ENCODE measurements at places on chromosomes 5 and 9.

DNA sequence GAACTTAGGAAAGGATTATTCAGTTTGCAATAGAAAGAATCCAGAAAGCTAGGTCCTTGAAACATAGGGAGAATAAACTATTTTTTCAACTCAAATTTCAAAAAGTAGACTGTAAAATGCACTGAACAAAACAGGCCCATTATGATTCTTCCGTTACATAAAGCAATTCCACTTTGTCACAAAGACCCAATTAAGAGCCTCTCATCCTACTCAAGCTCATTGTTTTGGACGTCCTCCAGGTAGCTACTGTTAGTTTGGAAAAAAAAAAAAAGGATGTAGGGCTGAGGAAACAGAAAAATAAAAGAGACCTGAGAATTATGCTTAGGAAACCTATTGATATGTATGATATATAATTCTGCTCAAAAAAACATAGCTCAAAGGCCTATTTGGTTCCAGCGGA is 74.0 kb downstream of the DIRAS2 start:
- DNase-seq, result no peak

- DNase-seq, result no peak
Observed at GRCh38 chr5:78927657-78928282, 57.3 kb downstream of the ARSB start.

DNA sequence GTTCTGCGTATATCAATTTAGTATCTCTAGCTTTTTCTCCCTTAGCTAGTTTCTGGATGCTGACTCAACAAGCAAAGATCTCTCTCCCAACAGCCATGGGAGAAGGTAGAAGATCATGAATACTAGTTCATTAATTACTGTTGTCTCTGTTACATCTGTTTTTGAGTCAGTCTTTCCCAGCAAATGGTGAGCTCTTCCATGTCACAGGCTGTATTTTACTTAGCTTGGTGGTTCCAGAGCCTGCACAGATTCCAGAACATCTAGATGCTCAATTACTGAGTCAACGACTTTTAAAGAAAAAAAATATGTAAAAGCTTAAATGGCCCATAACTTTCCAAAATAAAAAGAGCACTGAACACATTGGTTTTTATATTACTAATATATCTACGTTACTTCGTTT is 307.2 kb downstream of the NSG2 start:
- DNase-seq, result no peak

DNA sequence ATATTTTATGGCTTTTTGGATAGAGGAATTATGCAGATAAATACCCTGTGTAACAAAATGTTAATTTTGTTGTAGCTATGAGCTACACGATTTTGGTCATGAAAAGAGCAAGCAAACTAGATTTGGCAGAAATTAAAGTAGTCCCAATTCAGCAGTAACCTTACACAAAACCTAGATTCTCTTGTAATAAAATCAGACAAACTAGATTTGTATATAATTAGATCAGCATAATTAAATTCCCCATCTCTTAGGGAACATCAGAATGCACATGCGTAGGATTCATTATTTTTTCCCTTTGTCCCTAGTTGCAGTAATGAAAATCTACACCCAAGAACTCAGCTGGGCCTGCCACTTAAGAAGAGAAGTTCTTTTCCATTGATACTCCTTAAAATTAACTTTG is 1879.2 kb upstream of the CDH9 start:
- DNase-seq, result no peak

- DNase-seq, result no peak
Observed at GRCh38 chr5:154677921-154678320, 77.3 kb upstream of the LARP1 start.

- DNase-seq, result no peak
Observed at GRCh38 chr5:30103052-30103451, 1090.4 kb upstream of the CDH6 start.

DNA sequence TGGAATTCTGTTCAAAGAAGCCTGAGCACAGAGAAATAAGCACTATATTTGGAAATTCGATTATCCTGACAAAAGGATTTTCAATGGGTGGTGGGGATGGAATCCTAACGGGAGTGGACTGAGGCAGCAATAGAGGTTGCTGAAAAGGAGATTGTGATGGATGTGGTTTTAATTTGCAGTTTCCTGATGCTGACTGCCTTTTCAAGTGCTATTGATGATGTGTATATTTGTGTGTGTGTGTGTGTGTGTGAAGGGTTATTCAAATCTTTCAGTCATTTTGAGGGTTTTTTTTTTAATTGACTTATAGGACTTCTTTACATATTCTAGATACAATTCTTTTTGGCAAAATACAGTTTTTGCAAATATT is 614.5 kb downstream of the HINT1 start:
- DNase-seq, result no peak

- no peak for DNase-seq
Observed at GRCh38 chr9:90064248-90064647, 459.4 kb downstream of the GADD45G start.

DNA sequence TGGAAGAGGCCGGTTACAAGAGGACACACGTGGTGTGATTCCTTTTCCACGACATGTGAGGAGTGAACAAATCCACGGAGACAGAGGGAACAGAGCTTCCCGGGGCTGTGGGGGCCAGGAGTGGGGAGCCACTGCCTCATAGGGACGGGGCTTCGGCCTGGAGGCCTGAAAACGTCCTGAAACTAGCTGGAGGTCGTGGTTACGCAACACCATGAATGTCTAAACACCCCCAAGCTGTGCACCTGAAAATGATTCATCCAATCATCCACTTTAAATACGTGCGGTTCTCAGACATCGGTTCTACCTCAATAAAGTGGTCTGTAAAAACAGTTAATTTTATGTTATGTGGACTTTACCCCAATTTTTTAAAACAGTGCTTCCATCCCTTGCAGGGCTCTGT is 65.3 kb upstream of the PPP1R26 start:
- DNase-seq, result no peak

DNA sequence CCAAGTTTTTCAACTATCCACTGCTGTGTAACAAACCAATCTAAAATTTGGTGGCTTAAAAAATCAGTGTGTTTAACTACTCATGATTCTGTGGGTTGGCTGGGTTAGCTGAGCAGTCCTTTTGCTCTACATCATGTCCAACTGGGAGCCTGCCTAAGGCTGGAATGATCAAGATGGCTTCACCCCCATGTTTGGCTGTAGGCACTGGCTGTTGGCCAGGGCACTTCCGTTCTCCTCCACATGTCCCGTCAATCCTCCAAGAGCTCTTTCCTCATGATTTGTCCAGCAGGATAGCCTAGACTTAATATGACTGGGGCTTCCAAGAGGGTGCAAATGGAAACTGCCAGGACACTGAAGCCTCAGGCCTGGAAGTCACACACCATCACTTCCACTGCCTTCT is 17.0 kb upstream of the TSSK1B start:
- no peak for DNase-seq

- DNase-seq, result no peak
Observed at GRCh38 chr5:81554647-81555046, 160.7 kb upstream of the ACOT12 start.

DNA sequence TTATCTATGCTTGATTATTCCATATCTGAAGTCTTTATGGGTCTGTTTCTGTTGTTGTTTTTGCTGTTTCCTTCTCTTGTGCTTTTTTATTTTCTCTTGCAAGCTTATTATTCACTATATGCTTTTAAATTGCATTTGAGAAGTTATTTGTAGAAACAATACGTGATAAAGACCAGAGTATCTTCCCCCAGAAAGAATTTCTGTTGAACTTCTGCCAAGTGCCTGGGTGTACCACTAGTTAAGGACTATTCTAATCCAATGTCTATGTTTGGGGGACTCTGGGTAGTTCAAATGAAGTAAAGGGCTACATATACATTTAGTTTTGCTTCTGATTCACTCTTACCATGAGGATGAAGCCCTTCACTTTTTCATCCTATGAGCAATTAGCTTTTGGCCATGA is 54.3 kb downstream of the SLF1 start:
- DNase-seq, result no peak

- DNase-seq, result no peak
Observed at GRCh38 chr5:39459071-39459470, 34.3 kb upstream of the DAB2 start.

- no peak for DNase-seq
Observed at GRCh38 chr9:36146651-36147050, 10.1 kb downstream of the GLIPR2 start.

DNA sequence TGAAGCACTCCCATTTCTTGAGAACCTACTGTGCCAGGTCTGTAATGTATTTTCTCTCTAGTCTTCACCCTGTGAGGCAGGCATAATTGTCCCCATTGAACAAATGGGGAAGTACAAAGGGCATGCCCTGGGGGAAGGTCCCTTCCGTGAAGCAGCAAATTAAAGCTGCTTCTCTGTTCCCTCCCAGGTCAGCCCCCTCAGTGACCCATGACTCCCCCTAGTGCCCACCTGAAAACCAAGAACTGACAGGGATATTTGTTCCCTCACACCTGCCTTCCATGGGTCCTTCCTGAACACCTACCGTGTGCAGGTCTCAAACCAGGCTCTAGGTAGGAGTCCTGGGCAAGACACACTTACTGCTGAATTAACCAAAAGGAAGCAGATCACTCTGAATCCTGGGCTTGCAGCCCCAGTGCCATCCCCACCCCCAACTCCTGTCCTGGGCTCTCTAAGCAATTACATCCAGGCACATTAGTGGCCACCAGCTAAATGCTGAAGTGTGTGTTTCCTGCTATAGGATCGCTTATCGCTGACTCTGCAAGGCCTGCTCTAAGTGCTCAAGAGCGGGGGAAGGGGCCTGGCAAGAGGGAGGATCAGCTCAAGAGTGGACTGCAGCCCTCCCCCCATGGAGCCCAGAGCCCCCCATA is 254.8 kb downstream of the CDK5RAP2 start:
- DNase-seq, result no peak

DNA sequence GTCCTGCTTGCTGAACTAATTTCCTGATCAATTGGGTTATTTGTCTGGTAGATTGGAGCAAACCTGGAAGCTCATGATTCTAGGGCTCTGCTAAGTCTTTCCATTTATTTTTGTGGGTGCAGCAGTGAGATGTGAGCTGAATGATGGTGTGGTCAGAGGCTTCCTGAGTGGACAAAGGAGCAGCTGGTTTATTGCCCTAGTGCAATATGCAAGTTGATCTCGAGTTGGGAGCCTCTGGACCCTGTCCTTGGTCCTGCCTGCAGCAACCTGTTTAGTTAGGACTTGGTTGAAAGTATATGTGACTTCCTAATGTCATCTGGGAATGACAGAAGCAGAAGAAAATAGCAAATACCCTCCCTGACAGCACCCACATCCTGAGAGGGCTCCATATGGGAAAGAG is 4.2 kb upstream of the UNC5A start:
- DNase-seq, result no peak

DNA sequence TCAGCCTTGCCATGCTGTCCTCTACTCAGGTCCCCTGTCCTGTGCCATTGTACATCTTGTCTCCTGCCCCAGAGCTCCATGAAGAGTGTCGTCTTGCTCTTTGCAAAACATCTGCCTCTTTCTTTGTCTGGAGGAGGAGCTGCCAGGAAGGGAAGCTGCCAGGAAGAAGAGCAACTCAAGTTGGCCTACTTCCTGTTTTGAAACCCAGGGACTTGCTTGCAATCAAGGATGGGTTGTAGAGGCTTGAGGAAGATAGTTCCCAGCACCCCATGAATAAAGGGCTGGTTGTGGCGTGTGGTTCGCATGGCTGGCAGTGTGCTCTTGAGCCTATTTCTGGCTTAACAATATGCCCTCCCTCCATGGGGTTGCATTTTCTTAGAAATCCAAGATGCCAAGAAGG is 53.0 kb upstream of the CPEB4 start:
- no peak for DNase-seq

DNA sequence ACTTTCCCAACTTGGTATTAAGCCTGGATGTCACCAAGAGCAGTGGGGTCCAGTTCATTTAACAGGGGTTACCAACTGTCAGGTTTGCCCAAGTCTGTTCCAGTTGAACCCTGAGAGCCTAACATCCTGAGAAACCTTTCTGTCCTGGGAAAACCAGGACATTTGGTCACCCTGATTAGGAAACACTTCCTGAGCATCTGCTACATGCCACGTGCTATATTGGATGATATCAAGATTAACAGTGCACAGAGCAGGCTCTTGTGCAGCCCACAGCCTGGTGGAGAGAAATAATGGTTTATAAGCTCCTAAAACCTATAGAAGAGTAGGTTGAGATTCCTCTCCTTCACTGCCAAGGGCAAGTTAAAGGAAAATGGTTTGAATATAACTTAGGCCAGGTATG is 102.9 kb upstream of the RAD23B start:
- DNase-seq, result no peak

DNA sequence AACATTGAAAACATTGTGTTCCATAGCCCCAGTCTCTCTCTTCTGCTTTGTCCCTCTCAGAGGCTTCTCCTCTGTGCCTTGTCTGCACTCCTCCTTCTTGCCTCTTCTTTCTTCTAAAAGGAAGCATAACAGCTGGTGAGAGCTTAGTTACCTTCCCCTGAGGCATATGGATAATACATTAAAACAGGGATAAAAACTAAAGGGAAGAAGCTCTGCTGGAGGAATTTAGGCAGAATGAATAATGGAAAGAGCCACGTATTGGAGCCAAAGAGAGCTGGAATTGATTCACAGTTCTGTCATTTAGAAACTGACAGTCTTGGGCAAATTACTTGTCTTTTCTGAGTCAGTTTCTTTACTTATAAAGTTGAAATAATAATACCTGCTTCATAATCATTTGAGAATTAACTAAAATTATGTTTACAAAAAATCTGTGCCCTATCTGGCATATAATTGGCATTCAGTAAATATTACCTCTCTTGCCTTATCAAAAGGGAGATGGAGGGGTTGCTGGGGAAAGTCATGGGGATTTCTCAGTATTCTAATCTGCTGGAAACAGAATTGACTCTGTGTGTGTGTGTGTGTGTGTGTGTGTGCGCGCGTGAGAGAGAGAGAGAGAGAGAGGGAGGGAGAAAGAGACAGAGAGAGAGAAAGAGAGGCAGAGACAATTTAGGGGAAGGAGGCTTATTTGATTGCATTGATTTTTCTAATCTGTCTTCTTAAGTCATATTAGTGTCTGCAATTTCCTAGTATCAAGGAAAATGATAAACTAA is 20.2 kb downstream of the ZNF474 start:
- DNase-seq, result no peak

- DNase-seq, result no peak
Observed at GRCh38 chr9:135968083-135968476, 6.9 kb upstream of the UBAC1 start.

- DNase-seq, result no peak
Observed at GRCh38 chr9:21029661-21030060, 1.8 kb downstream of the HACD4 start.

DNA sequence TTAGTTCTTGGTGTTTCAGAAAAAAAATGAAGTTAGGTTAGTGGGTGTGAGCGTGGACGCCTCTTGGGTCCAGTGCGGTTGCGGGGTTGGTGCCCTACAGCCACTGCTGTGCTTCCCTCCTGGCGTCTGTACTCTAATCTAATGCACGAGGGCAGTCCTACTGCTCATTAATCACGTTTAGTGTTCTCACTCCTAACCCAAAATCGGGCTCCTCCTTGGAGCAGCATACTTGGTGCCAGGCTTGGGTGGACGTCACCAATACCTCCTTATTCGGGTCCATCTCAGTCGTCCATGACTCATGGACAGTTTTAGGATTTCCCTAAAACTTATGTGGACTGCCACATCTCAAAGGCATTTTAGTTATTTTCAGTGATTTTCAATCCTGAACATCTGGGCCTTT is 41.6 kb downstream of the TRIO start:
- DNase-seq, result no peak

GRCh38 chr9:124228516-124228915 is 29.2 kb upstream of the NEK6 start:
- no peak for DNase-seq

GRCh38 chr5:75510417-75510835 is 1.0 kb downstream of the CERT1 start:
- no peak for DNase-seq

GRCh38 chr5:136518814-136519213 is 153.5 kb upstream of the TRPC7 start:
- DNase-seq, result no peak

GRCh38 chr9:75462866-75463265 is 374.6 kb downstream of the OSTF1 start:
- DNase-seq, result no peak

Data from stimulated activated CD8-positive, alpha-beta memory T cell treated with anti-CD3 and anti-CD28 coated beads, Interleukin-4, amount 100 ng/mL, for 1 hour (primary cell).